ENCODE measurements at places on chromosomes 1 and 21.
A peak's percentile ranks its signal among the peaks of the same experiment; 100 is the strongest.

DNA sequence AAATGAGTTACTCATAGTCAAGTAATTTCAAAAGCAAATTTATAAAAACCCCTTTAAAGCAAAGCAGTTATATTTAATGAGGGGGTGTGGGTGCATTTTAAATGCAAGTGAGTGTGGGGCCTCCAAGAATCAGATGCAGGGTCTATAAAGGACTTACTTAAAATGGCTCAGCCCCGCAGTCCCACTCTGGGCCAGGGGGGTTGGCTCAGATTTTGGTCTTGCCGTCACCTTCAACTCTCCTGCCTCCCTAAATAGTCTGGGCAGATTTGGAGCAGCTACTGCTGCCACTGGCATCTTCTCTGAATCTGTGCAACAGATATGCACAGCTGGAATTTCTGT lies 16.2 kb downstream of the AMPD2 start:
- no peak for DNase-seq

- DNase-seq = no peak
These were observed 32.3 kb downstream of the ERRFI1 start for GRCh38 chr1:7993593-7994479.

- no peak for DNase-seq
These were observed 11.7 kb upstream of the UCK2 start for GRCh38 chr1:165815725-165816124.

- no peak for DNase-seq
These were observed 20.9 kb upstream of the TSPEAR start for GRCh38 chr21:44732263-44732662.

DNA sequence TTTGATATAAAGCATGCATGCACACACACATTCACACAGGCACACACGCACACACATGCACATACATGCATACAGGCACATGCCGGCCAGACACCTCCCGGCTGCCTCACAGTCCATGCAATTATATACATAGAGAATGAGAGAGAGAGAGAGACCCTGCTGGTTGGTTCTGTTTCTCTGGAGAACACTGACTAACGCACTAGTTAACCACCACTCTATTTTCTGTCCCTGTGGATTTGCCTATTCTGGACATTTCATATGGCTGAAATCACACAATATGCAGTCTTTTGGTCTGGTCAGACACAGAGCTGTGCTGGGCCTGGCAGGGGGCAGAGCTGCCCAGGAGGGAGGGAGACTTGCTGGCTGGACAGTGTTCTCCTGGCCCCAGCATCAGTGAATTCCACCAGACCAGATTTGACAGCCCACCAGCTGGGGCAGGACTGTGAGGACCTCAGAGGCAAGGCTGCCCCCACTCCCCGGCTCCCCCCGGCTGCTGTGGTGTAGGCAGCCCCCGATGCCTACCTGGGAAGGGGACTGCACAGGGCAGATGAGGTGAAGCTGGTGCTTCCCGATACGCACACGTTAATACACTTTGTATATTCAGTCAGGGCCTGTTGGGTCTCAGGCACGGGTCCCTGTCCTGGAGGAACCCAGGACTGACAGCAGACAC lies 152.2 kb downstream of the NPHP4 start:
- no peak for DNase-seq

DNA sequence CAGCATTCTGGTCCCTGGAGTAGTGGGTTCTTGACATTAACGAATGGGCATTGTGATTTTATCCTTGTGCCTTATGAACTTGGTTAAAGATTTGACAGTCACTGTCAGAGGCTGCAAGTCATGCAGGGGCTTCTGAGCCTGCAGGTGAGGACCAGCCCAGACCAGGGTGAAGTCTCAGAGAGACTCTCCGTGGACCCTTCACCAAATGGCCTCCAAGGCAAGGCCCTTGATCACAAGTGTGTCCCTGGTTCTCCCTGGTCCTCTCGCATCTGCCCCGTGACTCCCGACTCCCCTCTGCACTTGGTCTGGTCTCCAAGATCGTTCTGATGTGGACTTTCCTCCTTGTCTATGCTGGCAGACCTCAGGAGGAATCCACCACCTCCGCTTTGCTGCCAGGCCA lies 476.5 kb upstream of the VAMP3 start:
- no peak for DNase-seq

DNA sequence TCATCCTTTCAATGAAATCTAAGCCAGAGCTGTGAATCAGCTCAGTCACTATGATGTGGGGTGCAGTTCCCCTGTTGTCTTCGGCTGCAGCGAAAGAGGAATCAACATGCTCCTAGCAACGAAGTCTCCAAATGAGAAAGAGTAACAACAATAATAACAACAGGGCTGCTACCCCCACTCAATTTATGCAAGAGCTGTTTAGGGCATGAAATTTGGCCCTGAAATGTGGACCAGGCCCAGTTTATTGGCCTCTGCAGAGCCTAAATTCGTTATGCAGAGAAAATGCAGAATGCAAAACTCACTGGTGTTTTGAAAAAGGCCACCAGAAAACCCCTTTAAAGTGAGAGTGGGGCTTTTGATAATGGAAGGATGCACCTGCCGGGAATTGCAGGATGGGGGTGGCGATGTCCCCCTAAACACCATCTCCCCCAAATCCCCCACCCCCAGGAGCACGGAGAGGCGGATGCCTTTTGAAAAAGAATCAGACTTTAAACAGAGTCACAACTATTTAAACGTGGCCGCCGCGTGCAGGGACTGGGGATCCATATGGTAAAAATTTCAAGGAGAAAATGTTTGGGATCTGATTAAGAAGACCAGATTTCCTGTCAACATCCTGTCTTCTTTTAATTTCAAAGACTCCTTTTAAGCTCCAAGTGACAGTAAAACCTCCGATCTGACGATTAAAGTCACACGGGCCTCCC lies 1.9 kb downstream of the RUNX3 start:
- DNase-seq = peak; percentile 40

DNA sequence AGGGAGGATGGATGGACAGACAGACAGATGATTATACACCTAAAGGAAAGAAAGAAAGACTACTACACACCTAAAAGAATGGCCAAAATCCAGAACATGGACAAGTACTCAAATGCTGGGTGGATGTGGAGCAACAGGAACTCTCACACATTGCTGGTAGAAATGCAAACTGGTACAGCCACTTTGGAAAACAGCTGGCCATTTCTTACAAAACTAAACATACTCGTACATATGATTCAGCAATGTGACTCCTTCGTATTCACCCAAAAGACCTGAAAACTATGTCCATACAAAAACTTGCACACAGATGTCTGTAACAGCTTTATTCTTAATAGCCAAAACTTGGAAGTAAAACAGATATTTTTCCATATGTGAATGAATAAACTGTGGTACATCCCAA lies 51.3 kb downstream of the PRPF38A start:
- DNase-seq = no peak

- no peak for DNase-seq
These were observed 9.5 kb upstream of the DUSP23 start for GRCh38 chr1:159771127-159771895.

GRCh38 chr1:233679591-233680373 lies 65.9 kb downstream of the KCNK1 start:
- DNase-seq = no peak

DNA sequence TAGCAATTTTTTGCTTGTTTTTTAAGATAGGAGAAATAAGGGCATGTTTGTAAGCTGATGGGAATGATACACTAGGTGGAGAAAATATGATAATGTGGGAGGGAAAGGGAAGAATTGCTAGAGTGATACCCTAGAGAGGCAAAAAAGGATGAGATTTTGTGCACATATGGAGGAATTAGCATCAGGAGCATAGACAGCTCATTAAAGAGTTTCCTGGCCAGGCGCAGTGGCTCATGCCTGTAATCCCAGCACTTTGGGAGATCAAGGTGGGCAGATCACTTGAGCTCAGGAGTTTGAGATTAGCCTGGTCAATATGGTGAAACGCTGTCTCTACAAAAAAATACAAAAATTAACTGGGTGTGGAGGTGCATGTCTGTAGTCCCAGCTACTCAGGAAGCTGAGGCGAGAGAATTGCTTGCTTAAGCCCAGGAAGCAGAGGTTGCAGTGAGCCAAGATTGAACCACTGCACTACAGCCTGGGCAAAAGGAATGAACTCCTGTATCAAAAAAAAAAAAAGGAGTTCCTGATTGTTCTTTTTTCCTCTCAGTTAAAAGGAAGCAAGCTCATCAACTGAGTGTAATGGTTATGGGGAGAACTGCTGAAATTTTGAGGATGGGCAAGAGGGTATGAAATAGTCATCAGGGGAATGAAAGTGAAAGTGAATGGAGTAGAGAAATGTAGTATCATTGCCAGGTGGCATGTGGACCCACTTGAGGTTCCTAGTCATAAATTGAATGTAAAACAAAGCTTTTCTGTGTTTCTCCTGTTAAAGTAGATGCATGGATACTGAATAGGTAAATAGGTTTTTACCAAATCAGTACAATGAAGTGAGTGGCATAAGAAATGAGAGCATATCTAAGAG lies 35.5 kb downstream of the SH3GLB1 start:
- DNase-seq = peak; percentile 46

DNA sequence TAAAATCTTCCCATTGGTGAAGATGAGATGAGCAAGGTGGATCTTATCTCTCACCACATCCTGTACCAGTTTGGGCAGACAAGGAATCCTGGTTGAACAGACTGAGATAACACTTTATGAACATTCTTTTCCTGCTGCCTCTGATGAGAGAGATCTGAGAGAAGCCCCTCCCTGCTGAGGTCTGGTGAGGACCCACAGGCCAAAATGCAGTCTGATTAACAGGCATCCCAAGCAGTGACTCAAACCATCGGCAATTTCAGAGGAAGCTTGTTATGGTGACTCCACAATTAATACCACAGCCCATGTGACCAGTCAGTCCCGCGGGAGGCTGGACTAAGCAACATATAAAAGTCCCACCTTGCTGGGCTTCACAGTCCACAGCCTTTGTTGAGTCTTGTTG lies at the start of gene PRR9:
Gene PRR9, plus strand, starts transcription at position 373 of the 400 bp plus-strand sequence. CDS start 561 bp downstream, outside the sequence.
- DNase-seq = no peak

DNA sequence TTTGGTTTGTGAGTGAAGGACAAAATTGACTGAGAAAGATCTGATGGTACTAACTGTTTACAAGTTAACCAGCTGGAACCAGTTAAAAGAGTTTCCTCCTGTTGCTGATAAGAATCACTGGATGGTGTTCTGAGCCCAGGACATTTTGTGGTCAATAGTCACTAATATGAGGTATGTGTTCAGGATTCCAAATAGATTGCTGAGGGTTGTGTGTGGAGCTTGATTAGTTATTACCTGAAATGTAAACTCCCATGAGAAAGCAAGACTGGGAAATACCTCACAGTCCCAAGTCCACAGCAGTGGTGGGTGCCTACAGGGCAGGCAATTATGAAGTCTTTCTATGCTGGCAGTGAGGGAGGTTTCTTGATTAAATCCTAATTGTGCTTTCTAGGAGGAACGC lies 164.6 kb downstream of the DNM3 start:
- no peak for DNase-seq

- DNase-seq = no peak
These were observed 362.3 kb upstream of the VAMP3 start for GRCh38 chr1:7408771-7409150.

- DNase-seq = no peak
These were observed 23.6 kb upstream of the ABCB10 start for GRCh38 chr1:229582011-229582694.
